ENCODE measurements at places on chromosomes 11 and 22.

- peak; percentile 46 for DNase-seq
These were observed at the start of gene GLB1L3 for GRCh38 chr11:134275534-134276395. TSS of gene GLB1L3 (plus strand) at chr11:134276379. CDS start at chr11:134276741, 362 bp downstream.

GRCh38 chr11:116033931-116034553 lies 529.8 kb upstream of the CADM1 start:
- no peak for DNase-seq

GRCh38 chr11:20353829-20354434 lies 9.6 kb upstream of the HTATIP2 start:
- DNase-seq = no peak

GRCh38 chr11:12241971-12242672 lies 131.7 kb downstream of the MICAL2 start:
- no peak for DNase-seq

GRCh38 chr11:57205041-57205641 lies 23.4 kb downstream of the LRRC55 start:
- DNase-seq = peak; percentile 61
